Gastroesophageal sphincter (tissue), 4 donors: ENCODE measurements at places on chromosomes 7 and 10.

DNA sequence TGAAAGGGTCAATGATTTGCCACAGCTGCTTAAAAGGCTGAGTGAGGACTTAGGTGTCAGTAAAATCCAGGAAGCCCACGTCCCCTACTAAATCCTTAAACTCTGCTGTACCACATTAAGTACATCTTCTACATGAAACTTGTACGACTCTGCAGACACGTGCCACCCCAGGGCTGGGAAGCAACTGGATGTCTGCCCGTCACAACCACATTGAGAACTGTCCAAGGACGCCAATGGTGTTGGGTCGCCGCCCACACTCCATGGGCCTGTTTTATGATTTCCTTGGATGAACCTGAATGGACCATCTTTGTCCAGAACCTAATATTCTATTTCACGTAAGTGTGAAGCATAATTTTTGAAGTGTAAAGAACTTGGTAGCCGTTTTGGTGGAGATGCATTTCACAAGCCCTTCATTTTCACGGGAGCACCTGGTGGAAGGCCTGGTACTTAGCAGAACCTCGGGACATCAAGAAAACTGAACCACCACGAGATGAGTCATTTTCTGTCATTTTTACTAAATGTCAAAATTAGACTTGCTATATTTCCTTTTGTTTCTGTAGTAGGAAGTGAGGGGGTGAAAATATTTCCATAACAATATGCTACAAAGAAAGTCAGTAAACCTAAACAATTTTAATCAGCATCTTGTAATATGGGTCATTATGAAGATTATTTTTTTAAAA, 134.9 kb downstream of the SFMBT2 start:
- ATAC-seq, result no peak

DNA sequence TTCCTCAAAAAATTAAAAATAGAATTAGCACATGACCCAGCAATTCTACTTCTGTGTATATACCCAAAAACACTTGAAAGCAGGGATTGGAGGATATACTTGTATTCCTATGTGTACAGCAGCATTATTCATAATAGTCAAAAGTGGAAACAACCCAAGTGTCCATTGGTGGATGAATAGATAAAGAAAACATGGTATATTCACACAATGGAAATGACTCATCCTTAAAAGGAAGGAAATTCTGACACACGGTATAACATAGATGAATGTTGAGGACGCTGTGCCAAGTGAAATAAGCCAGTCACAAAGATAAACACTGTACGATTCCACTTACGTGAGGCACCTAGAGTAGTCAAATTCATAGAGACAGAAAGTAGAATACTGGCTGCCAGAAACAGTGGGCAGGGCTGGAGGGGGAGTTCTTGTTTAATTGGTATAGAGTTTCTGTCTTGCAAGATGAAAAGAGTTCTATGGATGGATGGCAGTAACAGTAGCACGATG, 26.6 kb upstream of the KAT6B start:
- no peak for ATAC-seq

GRCh38 chr10:104291439-104291951, 22.5 kb downstream of the GSTO2 start:
- ATAC-seq, result peak; percentile 93

GRCh38 chr10:129945064-129945463, 19.0 kb downstream of the EBF3 start:
- ATAC-seq, result no peak

GRCh38 chr7:144133307-144133706, 10.3 kb downstream of the OR2A14 start:
- no peak for ATAC-seq

DNA sequence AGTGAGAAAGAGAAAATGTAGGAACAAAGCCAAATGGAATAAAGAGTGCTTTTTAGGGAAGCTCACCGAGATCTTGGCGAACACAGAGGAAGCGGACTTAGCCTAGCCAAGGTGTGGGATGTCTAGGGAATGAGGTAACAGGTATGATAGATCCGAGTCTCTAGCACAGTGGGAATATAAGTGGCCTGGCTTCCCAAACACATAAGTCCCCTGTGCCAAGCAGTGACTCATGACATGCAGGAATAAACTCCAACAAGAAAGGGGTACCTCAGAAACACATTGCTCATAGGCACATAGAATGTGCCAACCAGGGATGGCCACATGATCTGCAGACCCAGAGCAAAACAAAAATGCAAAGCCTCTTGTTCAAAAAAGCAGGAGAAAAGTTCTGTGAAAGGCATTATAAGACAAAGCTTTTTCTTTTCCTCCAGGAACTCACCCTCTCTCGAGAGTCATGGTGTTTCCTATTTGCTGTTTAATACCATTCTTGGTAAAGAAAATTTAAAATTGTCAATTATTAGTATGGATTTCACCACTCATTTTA, 542.5 kb downstream of the GATA3 start:
- no peak for ATAC-seq

GRCh38 chr10:71399946-71400345, 3.2 kb downstream of the CDH23 start:
- no peak for ATAC-seq

DNA sequence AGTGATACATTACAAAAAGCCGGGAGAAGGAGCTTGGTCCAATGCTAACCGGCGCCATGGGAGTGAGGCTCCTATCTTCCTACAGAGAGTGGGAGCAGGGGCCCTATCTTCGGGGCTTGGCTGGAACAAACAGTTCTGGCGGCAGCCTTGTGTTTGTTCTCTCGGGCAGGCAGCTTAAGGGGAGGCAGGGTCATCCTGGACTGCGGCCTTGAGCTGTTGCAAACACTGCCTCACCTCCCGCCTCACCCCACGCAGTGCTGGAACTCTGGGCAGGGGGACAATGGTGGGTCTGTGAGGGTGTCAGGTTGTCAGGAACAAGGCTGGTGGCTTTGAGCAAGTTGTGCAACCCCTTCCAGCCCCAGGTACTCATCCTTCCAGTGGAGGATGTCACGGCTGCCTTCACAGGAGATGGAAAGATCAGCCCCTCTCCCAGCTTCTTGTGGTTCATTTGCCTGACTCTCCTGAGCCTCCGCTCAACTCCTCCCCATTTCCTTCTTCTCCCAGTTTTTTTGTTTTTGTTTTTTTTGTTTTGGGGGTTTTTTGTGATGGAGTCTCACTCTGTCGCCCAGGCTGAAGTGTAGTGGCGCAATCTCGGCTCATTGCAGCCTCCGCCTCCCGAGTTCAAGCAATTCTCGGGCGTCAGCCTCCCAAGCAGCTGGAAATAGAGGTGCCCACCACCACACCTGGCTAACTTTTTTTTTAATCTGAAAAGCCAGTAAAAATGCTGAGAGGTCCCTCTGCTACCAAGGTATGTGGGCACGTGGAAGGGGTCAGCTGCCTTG, 57.4 kb downstream of the SPOCK2 start:
- peak; percentile 35 for ATAC-seq

DNA sequence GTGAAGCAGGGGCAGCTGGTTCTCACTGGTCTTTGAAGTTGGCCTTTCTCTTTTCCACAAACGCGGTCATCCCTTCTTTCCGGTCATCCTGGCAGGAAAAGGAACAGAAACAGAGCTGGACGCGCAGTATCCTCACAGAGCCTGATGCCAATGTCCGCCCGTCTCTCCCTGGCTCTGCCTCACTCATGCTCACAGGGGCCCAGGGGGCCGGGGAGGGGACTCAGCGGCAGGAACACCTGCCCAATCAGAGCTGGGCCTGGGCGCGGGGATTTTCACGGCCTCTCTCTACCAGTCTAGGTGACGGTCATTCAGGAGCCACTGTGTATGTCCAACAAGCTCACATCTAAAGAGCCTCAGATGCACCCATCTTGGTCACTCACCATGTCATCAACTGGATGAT, 5.0 kb upstream of the FUOM start:
- no peak for ATAC-seq

GRCh38 chr7:92621561-92622023, 31.4 kb upstream of the FAM133B start:
- ATAC-seq, result peak; percentile 17

DNA sequence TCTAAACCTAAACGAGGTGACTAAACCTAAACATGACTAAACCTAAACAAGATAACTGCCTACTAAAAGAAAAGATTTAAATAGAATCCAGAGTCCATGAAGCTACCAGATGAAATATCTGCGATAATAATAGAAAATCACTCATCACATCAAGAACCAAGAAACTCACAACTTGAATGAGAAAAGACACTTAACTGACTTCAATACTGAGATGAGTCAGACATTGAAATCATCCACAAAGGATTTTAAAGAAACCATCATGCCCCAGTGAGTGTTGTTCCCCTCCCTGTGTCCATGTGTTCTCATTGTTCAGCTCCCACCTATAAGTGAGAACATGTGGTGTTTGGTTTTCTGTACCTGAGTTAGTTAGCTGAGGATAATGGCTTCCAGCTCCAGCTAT, 416.0 kb downstream of the CALN1 start:
- no peak for ATAC-seq

GRCh38 chr7:27124096-27124901, 6.3 kb downstream of the HOXA4 start:
- ATAC-seq, result peak; percentile 41

DNA sequence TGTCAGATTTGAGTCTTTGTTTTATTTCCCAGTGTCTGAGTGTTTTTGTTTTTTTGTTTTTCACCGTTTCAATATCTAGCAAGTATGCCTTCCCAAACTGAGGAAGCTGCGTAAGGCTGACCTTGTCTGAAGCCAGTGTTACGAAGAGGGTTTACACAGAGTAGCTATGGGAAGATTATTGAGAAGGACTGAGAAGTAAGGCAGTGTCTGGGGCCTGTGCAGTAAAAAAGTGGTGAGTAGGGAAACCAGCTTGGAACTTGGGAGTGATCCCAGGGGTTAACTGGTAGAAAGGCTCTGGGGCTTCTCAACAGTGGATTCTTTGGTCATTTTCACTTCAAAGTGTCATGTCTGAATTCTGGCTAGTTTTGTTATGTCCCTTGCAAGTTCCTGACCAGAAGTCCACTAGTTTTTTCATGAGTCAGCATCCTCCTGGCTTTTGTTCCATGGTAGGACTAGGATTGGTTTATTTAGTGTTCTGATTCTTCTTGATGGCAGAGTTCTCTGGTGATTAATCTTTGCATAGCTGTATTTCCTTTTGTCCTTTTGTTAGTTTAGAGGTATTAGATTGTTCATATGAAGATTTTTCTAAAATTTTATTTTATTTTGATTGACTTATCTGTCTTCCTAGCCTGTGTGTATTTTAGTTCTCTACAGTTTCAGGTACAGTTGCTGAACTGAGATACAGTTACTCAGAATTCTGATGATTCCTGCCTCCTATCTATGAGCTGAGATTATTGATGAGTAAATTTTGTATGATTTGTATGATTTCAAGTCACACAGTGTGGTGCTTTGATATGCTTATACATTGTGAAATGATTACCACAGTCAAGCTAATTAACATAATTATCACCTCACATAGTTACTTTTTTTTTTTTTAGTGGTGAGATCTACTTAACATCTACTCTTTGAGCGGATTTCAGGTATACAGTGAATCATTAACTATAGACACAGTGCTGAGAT, 19.0 kb downstream of the GARS1 start:
- ATAC-seq, result no peak
